ENCODE measurements at places on chromosomes 2 and 18.
A peak's percentile ranks its signal among the peaks of the same experiment; 100 is the strongest.

GRCh38 chr2:109711230-109712122, 82.6 kb upstream of the RGPD5 start:
- no peak for DNase-seq

DNA sequence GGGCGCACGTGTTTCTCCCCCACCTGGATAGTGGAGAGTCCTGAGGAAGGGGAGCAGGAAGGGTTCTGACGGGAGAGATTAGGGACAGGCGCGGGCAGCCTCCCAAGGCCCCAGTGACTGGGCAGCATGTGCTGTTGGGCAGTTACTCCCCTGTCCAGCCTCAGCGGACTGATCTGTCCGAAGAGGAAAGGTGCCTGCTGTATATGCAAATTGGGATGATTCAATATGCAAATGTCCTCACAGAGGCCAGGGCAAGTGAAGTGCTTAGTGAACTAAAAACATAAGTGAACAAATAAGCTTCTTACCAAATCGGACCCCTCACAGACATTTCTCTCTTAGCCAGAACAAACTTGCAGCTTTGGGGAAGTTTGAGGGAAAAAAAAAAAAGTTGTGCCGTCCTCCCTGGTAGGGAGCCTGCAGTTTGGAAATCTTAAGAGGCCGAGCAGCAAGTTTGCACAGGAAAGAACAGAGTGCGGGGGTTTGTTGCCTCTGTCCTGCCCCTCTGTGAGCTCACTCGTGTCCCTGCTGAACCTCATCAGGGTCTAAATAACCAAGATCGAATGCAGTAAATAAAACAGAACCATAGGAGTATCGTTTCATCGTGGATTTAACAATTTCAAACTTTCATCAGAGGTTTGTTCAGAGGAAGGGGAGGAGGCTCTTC, 141.4 kb downstream of the KCTD1 start:
- DNase-seq, result no peak

GRCh38 chr18:57909620-57910019, 106.5 kb upstream of the ATP8B1 start:
- no peak for DNase-seq

DNA sequence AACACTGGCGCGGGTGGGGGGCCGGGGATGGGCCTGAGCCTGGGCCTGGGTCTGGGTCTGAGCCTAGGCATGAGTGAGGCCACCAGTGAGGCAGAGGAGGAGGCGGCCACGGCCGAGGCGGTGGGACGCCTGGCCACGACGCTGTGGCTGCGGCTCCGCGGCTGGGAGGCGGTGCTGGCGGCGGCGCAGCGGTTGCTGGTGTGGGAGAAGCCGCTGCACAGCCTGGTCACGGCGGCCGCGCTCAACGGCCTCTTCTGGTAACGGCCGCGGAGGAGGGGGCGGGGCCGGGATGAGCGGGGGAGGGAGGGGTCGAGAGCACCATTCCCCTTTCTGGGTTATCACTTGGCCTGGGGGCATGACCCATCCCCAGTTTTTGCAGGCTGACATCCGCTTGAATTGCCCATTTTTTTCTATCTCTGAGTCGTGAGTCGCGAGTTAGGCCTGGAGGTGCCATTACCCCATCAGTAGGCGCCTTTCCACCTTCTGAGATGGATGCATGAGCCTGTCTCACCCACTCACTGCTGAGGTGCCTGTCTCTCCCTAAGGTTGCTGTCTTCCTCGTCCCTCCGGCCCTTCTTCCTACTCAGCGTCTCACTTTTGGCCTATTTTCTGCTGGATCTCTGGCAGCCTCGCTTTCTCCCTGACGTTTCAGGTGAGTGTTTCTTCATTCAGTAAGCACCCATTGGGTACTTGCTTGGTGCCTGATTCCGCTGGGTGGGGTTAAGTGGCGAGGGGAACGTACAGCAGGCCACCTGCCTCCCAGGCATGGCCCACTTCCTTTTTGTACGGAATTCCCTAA, 501 bp downstream of the RETREG2 start:
- no peak for DNase-seq

DNA sequence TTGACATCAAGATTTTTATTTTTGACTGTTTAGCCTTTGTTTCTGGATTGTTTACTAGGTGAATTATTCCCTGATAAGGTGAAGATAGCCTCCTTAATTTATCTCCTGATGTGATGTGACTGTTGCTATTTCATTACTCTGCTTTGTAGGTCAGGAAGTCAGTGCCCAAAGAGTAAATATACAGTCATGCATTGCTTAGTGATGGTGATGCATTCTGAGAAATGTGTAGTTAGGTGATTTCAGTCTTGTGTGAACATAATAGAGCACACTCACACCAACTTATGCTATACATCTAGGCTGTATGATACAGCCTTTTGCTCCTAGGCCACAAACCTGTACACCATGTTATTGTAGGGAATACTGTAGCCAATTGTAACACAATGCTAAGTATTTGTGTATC, 102.4 kb upstream of the THUMPD2 start:
- DNase-seq, result no peak

GRCh38 chr2:217433522-217433921, 569.3 kb downstream of the TNS1 start:
- DNase-seq, result peak; percentile 25

DNA sequence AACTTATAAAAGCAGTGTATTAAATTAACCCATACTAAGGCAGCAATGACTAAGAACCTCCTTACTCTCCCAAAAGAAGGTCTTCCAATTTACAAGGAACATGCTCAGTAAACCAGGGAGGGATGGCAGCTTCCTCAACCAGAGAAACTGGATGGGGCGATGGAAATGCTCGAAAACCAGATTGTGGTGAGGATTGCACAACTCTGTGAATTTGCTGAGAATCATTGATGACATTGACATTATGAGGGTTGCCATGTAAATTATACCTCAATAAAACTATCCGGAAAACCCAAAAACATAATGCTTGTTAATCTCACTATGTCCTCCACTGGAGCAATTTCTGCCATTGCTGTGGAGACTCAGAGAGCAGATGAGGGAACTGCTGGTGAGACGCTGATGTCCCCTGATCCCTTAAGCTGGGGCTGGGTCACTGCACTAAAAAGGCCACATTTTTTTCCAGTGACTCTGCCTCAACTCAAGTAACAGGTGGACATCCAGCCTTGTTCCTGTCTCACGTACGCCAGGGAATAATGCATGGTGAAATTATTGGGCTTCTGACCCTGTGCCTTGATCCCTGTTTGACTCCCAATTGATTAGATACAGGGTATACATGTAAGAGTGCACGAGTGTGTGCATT, 288.3 kb downstream of the CYP26B1 start:
- no peak for DNase-seq

DNA sequence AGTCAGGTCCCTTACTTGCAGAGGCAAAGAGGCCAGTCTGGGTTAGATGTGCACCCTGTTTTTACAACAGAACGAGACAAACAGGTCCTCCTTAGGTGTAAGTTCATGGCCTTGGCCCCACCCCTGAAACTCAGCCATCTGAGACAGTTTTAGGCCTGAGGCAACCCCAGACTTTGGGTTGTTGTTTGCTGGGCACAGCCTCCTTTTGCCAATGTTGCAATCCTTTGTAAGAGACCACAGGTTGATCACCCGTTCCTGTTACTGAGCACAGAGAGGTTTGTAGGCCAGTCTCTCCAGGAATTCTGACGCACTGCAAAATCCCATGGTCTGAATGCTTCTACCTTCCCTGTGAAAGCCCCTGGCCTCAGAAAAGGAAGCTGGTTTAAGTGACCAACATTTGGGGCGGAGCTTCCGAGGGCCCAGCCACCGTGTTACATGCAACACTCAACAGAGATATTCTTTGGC, 15.5 kb upstream of the IL1RN start:
- no peak for DNase-seq

GRCh38 chr2:136301006-136301405, 183.1 kb upstream of the CXCR4 start:
- DNase-seq, result no peak

DNA sequence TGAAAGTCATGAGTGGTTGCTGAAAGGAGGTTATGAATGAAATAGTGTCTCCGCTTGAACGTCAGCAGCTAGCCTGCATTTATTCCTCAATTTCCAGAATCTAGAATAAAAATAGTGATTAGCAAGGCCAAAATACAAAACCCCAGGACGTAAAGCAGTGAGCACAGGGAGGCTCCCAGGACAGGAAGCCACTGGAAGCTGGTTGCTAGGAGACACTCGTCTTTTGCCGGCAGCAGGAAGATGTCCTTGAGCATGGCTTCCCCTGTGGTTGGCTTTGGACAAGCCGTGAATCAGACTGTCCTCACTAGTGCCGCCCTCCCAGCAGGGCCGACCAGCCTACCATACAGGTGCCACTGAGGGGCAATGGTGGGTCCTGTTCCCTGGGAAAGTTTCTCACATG, 374.4 kb downstream of the MTX2 start:
- no peak for DNase-seq

DNA sequence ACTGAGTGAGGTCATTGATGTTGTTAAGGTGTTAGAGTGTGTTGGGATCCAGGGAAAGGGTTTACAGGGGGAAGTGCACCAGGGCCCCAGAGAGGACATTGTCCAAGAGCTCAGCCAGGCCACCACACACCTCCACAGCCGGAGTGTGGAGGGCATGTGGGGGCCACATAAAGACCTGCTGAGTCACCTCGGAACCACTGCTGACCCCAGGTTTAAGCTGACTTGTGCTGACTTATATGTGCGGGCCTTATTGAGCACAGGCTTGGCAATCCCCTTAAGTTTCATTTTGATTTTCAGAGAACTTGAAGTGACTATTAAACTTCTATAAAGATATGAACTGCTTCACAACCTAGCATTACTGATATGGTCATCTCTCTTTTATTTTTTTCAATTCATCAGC, 166.2 kb upstream of the MAP3K20 start:
- DNase-seq, result no peak

- DNase-seq, result no peak
These were observed 93.4 kb upstream of the THOC1 start for GRCh38 chr18:361100-361732.

GRCh38 chr2:239801404-239802184, 223.5 kb downstream of the NDUFA10 start:
- DNase-seq, result no peak

- no peak for DNase-seq
These were observed 32.0 kb upstream of the CCDC88A start for GRCh38 chr2:55451699-55452098.

- no peak for DNase-seq
These were observed 200.5 kb upstream of the GULP1 start for GRCh38 chr2:188091220-188091619.

DNA sequence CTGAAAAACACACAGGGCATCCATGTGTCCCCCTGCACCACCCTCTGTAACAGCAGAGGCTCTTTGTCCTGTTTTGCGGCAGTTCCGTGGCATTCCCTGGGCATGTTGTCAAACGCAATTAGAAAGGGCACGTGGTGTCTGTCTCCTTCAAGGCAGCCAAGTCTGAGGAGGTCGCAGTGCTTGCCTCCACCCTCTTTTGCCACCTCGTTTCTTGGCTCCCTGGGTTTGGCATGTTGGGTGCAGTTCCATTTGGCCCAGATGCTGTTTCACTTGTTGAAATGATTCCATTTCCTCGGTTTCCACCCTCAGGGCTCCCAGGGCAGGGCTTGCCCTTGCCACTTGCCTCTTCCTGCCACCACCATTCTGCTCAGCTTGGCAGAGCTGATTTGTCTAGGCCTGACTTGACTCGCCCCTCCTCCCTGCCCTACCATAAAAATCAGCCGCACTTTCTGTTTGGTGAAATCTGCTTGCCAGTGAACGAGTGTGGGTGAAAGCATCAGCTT, 12.4 kb downstream of the CCL20 start:
- DNase-seq, result no peak
